ENCODE measurements at places on chromosomes 5 and 9.

DNA sequence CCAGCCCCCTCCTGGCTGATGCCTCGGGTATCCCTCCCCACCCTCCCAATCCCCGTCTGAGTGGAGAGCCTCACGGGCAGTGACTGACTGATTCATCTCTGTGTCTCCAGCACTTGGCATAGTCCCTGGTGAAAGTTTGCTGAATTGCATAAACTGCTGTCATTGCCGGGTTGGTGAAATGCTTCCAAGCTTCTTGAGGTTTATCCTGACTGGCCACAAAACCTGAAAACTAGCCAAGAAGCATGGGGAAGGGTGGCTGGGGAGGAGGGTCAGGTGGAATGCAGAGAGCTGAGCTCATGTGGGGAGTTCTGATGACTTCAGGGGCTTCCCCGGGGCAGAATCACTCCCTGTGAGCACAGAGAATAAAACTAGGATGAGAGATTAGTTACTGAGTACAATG is 56.9 kb upstream of the GGTA1 start:
- peak; percentile 87 for DNase-seq

GRCh38 chr5:33929925-33930690 is 6.1 kb upstream of the RXFP3 start:
- DNase-seq: no peak

GRCh38 chr9:94923326-94924089 is 197.0 kb downstream of the AOPEP start:
- no peak for DNase-seq

- DNase-seq: no peak
Measured at GRCh38 chr5:150397782-150398721, 14.7 kb downstream of the CD74 start.

- DNase-seq: peak; percentile 46
Measured at GRCh38 chr9:136052991-136053756, 41.9 kb downstream of the NACC2 start.

- DNase-seq: no peak
Measured at GRCh38 chr9:71349218-71349617, 227.8 kb upstream of the TRPM3 start.
